ENCODE measurements at places on chromosomes 13 and 19.

DNA sequence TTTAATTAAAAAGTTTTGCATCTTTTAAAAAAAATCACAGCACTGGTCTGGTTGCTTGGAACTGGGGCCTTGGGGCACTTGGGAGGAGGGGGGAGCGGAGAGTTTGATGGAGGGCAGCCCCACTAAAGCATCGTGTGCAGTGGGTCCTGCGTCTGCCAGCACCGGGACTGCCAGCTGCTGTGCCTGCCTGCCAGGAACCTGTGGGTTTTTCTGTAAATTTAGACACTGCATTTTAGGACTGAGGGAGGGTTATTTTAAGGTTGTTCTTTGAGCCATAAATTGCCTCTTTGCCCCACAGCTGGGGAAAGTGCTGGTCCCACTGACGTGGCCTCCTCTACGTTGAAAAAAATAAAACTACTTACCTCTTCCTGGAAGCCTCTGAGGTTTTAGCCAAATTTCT, 2.9 kb downstream of the KLF2 start:
- DNase-seq: no peak

GRCh38 chr13:45185286-45185685, 15.6 kb downstream of the KCTD4 start:
- no peak for DNase-seq

- DNase-seq: no peak
Measured at GRCh38 chr19:44345959-44346358, 10.5 kb downstream of the ZNF112 start.

GRCh38 chr13:32669030-32669646, 82.9 kb downstream of the PDS5B start:
- peak; percentile 58 for DNase-seq

DNA sequence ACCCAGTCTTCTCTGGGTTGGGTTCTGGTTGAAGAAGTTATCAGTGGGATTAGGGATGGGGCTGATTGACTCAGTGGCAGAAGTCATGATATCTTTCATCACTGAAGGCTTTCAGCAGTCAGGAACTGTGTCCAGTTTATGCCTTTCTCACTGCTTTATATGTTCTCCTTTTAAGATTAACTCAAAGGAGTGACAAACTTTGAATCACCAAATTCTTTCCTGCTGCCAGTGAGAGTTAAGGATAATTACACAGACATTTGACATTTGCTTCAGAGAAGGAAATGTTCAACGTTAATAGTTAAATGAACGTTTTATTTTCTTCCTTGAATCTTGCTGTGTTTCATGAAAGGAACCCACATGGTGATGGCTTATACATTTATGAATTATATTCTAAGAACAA, 41.0 kb upstream of the CNMD start:
- no peak for DNase-seq

GRCh38 chr13:28426381-28426780, 68.5 kb downstream of the FLT1 start:
- peak; percentile 73 for DNase-seq

- no peak for DNase-seq
Measured at GRCh38 chr19:48877855-48878195, 5.6 kb downstream of the PPP1R15A start.

GRCh38 chr19:21587549-21587948, 82.1 kb downstream of the ZNF429 start:
- DNase-seq: no peak

DNA sequence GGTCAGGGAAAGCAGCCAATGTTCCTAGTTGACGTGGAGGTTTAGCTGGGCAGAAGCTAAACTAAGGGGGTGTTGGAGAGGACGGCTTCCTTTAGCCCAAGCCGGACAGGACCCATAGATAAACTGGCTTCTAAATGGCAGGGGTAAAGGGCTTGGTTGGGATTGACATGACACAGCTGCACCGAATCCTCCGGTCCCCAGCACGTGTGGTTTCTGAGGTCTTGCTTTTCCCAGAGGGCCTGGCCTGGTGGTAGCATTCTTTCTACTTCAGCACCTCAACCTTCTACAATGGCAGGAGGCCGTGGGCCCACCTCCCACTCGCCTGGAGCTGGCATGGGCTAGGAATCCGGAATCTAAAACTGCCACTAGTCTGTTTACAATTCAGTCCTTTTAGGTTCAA, 163.0 kb downstream of the FGF9 start:
- no peak for DNase-seq

DNA sequence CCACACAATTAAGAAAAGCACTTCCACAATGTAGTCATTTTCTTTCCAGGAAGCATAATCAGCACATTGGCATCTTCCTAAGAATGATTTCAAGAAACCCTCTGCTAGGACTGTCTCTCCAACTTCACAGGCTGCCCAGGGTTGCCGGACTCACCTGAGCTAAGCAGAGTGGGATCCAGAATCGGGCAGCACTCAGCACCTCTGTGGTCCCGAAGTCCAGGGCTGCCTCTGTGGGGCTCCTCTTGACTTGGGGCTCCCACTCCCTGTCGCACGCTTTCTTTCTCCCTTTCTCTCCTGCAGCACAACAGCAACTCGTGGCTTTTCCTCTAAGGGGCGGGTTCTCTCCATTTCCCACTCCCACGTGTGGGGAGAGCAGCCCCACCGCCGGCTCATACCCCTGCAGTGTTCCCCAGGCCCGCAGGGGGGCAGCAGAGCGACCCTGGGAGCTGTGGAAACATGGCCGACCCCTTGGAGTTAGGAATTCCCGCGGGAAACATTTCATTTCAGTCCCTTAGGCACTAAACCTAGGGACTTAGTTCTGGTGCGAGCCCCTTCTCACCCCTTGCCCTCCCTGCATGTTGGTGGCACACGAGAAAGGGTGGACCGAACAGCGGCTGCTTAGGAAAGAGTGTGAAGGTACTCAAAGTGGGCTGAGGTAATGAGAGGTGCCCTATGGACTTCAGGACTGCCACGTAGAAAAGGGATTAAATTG, at the start of gene TMEM272:
TSS of gene TMEM272 (minus strand) at position 316 of the 712 bp plus-strand sequence. CDS start 6,647 bp downstream, outside the sequence.
- peak; percentile 42 for DNase-seq

DNA sequence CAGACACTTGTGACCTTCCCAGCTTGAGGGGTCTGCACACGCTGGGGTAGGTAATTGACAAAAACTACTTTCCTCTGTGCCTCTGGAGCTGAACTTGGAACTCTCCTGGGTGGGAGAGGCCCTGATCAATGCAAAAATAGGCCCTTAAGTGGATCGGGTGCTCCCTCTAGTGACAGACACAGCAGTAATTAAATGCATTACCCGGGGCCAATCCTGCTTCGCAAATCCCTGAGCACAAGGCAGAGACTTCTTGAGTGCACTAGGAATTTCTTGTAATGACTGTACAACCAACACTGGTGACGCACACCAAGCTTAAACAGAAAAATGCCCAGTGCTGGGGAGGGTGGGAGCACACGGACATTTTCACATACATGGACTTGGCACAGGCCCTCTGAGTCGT, 10.6 kb upstream of the UBE2S start:
- DNase-seq: peak; percentile 70

DNA sequence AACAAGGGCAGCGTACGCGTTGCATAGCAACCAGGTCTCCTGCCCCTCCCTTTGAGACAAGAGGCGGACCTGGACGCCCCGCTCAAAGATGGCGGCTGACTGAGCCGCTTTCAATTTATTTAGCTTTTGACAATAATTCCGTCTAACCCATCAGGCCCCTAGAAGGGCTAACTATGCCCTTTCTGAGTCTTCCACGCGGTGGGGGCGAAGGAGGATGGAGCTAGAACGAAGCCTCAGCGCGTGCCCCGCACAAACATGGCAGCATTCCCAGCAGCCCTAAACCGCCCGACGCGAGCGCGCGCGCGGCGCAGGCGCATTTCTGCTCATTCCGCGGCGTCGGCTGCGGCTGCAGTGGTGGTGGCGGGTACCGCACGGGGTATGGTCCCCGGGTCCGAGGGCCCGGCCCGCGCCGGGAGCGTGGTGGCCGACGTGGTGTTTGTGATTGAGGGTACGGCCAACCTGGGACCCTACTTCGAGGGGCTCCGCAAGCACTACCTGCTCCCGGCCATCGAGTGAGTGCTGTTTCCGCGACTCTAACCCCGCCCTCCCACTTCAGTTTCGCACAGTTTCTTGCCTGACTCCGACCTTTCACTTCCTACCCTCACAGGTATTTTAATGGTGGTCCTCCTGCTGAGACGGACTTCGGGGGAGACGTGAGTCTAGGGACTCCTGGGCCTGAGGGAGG, at the start of gene MED25:
TSS of gene MED25 (plus strand) at position 326 of the 685 bp plus-strand sequence. CDS start at position 379, 53 bp downstream.
- DNase-seq: peak; percentile 88

Data from inflammatory macrophage treated with lipopolysaccharide for 4 hours (primary cell).